CD14-positive monocyte (primary cell): ENCODE measurements at places on chromosomes 6 and 20. TPM values are rescaled to one million over a fixed set of nuclear protein-coding genes. Genes with fewer than 3 reads are reported as not detected.
A peak's percentile ranks its signal among the peaks of the same experiment; 100 is the strongest.

CPNE5 gene
- polyA plus RNA-seq: 0.47 TPM

ADGRF5 gene
- not detected for polyA plus RNA-seq

DNA sequence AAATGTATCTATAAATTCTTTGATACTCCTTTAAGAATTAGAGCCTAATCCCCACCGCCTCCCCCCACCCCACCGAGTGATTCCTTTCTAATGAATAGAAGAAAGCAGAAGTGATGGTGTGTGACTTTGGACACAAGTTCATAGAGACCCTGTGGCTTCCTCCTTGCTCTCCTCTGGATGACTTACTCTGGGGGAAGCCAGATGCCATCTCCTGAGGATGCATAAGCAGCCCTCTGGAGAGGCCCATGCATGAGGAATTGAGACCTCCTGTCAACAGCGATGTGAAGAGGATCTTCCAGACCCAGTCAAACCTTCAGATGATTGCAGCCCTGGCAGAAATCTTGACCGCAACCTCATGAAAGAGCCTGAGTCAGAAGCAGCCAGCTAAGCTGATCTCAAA, 21.1 kb downstream of the AHCY start:
- no peak for DNase-seq

- no peak for DNase-seq
Measured at GRCh38 chr6:130269969-130270635, 47.4 kb upstream of the SAMD3 start.

DNA sequence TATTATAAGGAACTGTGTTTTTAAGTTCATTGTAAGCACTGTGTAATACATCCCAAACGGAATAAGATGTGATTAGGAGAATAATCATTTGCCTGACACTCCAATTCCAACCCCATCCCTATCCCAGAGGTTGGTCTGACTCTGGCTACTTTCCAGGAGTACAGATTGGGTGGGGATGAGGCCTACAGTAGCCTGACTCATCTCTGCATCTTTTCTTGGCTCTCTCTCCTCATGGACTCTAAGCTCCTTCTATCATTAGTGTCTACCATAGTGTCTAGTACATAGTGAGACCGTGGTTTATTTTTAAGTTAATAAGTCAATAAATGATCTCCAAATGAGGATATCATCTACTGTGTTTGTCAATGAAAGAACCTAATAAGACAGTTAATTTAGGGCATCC, 92.2 kb upstream of the CNKSR3 start:
- DNase-seq: no peak

DNA sequence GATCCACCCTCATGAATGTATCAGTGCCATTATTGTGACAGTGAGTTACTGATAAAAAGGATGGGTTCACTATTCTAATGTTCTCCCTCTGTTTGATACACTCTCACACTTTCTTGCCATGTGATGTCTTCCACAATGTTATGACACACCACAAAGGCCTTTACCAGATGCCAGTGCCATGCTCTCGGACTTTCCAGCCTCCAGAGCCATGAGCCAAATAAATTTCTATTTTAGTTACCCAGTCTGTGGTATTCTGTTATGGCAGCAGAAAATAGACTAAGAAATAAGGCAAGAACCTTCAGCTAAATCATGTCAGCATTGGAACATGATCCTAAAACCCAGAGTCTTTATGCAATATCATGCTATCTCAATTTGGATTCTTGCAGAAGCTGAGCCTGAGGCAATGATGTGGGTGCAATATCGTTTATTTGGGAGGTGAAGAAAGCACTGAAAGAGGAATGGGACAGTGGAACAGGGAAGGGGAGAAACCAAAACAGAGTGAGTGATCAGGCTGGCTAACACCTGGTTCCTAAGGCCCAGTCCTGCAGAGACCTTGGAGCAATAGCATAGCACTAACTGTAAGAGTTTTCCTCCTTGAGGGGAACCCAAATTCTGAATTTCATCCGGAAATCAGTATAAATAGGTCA, 130.4 kb upstream of the LRFN2 start:
- DNase-seq: no peak

DNA sequence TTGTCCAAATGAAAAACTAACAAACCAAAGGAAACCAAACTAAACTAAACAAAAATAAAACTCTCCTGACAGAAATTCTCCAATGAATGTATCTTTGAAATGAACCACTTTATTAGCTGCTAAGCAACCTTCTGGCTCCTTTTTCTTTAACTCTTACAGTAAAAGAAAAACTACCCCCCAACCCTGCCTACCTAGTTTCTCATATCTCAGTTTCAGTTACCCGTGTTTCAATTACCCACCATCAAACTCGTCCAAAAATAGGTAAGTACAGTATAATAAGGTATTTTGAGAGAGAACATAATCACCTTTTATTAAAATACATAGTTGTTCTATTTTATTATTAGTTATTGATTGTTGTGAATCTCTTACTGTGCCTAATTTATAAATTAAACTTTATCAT, 177.4 kb upstream of the THEMIS start:
- no peak for DNase-seq

- DNase-seq: peak; percentile 93
Measured at GRCh38 chr20:45450097-45450818, 19.3 kb upstream of the WFDC2 start.

- no peak for DNase-seq
Measured at GRCh38 chr6:34757687-34758274, 476 bp downstream of the SNRPC start.

GRCh38 chr6:68122032-68122431, 513.0 kb upstream of the ADGRB3 start:
- no peak for DNase-seq
